GM18507 (cell line): ENCODE measurements at places on chromosomes 2 and 18.

DNA sequence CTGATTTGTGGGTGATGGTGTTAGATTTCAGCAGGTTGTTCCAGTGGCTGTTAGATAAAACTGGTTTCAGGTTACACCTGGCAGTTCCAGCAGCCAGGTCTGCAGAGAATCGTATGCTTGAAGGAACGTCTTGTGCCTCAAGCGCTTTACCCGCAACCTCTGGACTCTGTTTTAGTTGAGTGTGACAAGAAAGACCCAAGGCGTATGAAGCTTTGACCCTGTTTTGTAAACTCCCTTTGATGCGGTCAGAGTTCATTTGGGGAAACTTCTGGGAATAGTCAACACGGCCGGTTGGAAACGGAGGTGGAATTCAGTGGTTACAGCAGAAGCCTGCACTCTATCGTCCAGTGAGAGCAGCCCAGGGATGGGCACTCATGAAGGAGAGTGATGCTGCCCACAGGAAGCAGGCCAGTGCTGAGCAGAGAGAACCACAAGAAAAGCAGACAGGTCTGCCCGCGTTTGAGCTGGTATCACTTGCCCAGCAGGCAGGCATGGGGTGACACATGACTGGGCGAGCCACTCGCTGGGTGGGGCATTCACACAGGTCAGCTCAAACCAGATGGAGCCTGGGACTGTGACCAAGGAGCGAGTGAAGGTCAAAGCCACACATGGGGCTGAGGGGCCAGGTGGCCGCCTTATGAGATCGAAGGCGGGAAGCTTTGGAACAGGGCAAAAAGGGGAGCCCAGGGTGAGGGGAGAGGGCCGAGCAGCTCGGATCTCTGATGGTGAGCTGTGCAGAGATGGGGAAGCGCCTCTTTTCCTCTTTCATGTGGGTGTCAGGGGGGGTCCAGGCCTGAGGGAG lies 99.6 kb upstream of the MBOAT2 start:
- DNase-seq: no peak

DNA sequence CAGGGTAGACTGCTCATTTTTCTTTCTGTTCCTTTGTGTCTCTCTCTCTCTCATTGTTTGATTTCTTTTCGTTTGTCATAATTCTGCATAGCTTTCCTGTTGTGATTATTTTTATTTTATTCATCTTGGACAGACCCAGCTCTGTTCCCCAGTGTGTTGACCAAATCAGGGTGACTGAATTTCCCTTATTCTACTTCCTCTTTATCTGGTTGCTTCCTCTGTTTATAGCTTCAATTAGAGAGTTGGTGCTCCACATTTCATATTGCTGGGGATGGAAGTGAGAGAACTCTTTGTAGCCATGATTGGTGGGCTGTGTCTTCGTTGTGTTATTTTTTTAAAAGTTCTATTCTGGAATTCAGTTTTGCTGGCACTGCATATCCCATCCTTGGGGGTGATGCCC lies 19.1 kb downstream of the PROKR1 start:
- DNase-seq: no peak

DNA sequence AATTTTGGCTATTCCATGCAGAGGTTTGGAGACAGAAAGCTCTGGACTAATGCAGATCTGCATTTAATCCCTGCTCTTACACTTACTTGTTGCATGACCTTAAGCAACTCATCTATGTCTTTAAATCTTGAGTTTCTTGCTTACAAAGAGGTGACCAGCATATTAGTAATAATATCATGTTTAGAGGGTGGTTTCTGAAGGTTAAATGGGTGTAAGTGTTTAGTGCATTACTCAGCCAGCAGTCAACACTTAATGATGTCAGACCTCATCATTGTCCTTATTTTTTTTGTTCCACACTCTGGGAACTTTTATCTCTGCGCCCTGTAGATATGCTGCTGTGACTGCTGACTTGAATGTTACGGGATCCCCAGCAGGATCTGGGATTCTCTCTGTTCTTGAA lies 1.7 kb downstream of the IL1RL1 start:
- no peak for DNase-seq

DNA sequence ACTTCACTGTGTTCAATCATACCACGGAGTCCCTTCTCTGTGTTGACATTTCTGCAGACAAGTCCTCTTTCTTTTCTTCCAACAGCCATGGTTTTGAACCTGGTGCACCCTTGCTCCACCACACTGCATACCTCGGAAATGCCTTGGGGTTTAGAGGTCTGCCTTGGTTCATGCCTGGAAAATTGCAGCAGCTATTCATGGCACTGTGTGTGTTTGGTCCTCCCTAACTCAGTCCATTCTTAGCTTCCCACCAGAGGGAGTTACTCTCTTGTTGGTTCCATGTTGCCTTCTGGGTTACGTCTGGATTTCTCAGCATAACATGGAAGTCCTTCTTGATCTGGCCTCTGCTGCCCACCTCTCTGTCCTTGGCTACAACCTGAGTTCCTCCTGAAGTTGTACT lies 206.0 kb downstream of the FHOD3 start:
- DNase-seq: no peak

DNA sequence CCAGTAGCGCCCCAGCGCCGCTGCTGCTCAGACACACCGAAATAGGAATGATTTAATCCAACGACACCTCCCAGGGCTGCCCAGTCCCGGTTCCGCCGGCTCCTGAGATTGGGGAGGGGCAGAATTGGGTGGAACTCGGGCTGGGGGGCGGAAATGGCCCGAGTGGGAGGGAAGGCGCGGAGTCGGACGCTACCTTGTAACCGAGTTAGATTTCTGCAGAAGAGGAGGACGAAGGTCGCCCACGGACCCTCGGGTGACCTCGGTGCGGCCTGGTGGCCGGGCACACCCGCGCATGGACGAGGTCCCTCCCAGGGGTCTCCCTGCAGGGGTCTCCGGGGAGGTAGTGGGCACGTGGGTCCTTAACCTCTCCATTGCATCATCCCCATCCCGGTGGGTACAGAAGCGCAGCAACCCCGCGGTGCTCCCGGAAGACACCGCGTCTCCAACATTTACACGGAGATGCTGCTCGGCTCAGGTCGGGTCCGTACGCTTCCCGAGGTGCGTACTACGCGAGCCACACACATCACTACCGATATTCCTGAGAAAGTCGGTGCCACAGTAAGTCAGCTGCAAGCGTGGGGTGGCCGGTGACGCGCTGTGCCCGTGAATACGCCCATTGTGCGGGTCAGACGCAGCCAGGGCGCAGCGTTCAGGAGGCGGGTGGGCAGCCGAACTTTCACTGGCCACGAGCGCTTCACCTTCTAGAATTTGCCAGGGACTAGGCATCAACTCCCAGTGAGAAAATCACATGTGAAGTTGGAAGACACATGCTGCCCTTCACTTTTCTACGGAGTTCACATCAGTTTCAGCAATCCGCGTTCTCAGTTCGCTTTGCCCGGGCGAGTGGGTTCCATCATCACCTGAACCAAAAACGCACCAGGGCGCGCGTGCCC lies 3.0 kb downstream of the ZNF516 start:
- no peak for DNase-seq

DNA sequence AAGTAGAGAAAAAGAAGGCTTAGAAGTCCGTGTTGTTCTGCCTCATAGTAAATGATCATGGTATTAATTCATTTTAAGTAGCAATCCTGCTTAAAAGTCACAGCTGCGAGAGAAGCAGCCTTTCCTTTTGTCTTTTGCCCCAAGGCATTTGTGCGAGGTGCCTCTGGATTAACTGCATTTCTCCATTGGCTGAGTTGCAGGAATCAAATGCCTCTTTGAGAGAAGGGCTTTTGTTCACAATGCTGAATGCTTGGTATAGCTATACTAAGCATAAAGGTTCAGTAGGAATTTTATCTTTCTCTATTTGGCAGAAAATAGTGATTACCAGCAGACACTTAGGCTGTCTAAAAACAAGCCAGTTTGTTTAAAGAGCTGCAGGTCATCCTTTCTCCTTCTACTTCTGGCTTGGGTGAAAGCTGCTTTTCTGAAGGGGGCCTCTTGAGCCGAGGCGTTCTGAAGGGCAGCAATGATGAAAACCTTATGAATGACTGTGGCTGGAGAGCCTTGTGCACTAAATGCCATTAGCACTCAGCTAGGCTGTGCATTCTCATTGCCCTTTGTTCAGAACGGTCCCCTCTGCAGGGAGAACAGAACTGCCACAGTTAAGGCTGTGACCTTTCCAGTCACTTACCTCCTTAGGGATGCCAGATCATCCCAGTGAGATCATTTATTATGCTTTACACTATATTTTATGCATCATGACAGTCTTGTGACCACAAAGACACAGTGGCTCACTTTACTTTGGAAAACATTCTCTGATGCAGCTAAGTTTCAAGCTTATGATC lies 68.8 kb upstream of the TMEM87B start:
- no peak for DNase-seq

GRCh38 chr18:60176259-60176658 lies 196.3 kb downstream of the MC4R start:
- DNase-seq: no peak

DNA sequence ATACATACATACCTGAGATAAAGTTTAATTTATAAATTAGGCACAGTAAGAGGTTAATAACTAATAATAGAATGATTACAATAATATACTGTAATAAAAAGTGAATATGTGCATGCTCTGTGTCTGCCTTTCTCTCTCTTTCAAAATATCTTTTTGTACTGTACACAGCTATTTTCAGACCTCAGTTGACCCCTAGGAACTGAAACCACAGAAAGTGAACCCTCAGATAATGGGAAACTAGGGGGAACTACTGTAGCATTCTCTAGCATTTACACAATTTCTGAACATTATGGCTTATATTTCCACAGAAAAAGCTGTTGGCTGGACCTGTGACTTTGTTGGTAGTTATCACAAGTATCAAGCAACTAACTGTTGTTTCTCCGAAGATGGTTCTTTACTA lies 25.9 kb downstream of the WDR75 start:
- DNase-seq: no peak

DNA sequence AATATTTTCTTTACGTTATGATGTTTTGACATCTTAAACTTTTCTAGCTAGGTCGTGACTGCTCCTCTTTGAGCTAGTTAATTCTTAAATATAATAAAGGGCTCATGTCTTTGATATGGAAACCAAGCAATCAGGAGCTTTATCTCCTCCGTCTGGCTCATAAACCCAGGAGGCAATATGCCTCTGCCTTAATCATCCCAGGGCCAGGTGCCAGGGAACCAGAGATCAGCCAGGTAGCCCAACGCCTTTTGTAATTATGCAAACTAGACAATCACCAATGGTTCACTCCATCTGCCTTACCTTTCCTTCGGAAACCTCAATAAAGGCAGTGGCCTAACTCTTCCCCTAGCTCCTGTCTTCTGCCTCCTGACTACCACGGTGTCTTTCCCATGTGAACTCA lies 213.7 kb downstream of the KCNJ3 start:
- no peak for DNase-seq

GRCh38 chr2:21981127-21981526 lies 857.4 kb downstream of the TDRD15 start:
- no peak for DNase-seq

DNA sequence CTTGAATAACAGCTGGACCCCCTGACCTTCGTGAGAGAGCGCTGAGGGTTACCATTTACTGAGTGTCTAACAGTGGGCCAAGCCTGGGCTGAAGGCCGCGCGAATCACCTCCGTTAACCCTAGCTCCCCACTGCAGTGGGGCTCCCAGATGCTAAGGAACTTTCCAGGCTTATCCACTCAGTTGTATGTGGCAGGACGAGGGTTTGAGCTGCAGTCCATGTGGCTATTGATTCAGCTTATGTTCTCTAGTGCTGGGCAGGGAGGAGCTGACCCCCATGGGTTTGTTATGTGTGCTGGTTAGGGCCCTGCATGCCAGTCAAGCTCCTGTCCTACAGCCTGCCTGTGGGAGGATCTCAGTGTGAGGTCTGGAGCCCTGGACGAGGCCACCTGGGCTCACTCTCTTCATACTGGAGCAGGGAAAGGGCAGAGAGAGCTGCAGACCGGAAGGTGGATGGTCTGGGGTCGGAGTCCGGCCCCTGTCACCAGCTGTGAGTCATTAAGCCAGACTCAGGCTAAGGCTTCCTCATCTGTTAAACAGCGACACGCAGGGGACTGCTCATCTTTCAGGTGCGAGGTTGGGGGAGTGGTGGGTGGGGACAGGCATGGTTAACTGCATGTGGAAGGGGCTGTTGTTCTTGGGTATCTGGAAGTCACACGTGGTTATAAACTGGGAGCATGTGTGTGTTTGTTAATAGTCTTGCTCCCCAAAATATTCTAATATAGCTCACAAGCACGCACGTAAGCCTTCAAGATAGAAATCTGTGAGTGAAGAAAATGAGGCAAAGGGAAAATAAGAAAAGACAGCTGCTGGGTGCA lies 6.6 kb downstream of the PSD4 start:
- no peak for DNase-seq

- no peak for DNase-seq
Observed at GRCh38 chr18:23837591-23837990, 148.3 kb downstream of the LAMA3 start.

DNA sequence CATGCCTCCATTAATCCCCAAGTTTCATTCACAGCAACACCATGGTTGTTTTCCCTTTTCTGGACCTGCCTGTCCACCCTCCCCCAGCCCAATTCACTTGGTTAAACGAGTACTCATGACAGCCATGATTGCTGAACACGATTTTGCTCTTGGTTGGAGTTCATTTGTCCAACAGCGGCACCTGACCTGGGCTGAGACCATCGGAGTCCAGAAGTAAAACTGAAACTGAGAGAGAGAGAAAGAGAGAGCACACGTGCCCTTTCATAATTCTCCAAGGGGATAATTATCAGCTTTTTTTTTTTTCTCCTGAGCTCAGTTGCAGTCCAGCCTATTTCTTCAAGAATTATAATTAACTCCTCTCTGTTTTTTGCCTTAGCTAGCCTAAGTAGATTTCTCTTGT lies 13.7 kb upstream of the KIF5C start:
- DNase-seq: no peak

DNA sequence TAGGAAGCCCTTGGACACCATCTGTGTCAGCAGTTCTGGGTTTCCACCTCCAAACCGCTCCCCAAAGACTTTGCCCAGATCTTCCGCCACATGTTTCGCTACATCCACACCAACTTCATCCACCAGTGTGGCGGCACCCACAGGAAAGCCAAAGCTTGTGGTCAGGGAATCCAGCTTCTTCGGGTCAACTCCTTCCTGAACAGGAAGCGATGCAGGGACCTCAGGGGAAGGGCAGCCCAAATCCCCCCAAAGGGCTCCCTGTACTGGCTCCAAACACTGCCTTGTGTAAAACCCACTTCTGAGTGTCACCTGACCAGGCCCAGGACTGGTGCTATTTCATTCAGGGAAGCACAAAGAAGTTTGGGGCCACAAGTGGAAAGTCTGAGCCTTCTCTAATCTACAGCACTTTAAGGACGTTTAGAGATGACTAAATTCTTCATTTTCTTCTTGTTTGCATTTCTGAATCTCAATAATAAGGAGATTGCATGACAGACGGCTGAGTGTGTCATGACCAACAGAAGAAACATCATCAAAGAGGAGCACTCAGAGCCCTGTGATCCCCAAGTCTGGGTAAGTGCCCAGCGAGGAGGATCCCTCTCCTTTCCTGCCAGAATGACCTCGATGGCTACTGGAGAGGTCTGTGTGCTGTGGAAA lies 20.8 kb downstream of the GAREM2 start:
- DNase-seq: no peak

- DNase-seq: no peak
Observed at GRCh38 chr2:138744713-138745112, 35.5 kb downstream of the NXPH2 start.
